Mesothelial cell of epicardium (in vitro differentiated cells): ENCODE measurements at places on chromosomes 16 and 17. TPM values are rescaled to one million over a fixed set of nuclear protein-coding genes. Genes with fewer than 3 reads are reported as not detected.

- no peak for DNase-seq
These were observed 24.0 kb downstream of the CREBBP start for GRCh38 chr16:3856367-3857141.

Gene CD300A
- total RNA-seq: not detected in 3 replicates

DNA sequence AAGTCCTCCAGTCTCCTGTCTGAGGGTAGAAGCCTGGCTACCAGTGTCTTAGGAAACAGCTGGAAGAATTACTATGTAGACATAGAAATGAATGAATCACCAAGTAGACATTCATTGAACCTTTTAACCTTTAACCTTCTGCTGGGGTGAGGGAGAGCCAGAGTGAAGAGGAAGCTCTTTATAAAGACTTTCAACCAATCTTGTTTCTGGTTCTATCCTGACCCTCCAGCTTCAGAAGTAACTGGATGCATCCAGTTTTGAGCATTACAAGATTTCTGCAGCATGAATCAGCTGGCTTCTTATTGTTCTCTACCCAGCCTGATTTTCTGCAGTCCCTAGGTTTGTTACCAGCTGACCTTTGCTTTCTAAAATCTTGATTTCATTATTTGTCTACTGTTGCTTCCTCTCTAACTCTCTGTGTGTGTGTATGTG is 8.5 kb downstream of the TEKT1 start:
- no peak for DNase-seq

- no peak for DNase-seq
These were observed 699 bp downstream of the MPRIP start for GRCh38 chr17:17042851-17043460.

Gene CPHXL2
- total RNA-seq: not detected in 3 replicates

Gene NPIPA5
- total RNA-seq: 10.3 to 12.4 TPM (median 11.0 TPM) in 3 replicates

GRCh38 chr17:81483085-81483861 is 29.3 kb downstream of the ACTG1 start:
- DNase-seq: no peak

- no peak for DNase-seq
These were observed 10.1 kb upstream of the PRM1 start for GRCh38 chr16:11291091-11291703.

Gene KRT36
- total RNA-seq: not detected in 3 replicates

DNA sequence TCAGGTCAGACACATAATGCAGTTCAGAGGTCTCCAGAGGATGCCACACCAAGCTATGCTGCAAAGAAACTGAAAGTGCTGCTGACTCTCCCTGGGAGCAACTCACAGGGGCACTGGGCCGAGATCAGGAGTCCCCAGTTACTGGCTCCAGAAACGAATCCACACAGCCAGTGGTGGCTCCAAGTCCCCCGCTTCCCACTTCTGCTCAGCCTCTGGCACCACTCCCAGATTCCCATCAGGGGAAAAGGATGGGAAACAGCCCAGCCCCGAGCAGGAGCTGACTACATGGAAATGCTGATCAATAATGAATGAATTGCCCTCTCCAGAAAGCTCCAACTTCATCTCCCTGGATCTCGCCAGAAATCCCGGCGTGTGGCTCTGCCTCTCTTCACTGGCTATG is 62.3 kb upstream of the CDH5 start:
- no peak for DNase-seq

Gene NPIPA7
- 8.7 to 11.9 TPM (median 10.3 TPM) in 3 replicates for total RNA-seq

Gene SMIM36
- not detected in 3 replicates for total RNA-seq

GRCh38 chr16:66617728-66618127 is 13.2 kb downstream of the CMTM3 start:
- DNase-seq: no peak

DNA sequence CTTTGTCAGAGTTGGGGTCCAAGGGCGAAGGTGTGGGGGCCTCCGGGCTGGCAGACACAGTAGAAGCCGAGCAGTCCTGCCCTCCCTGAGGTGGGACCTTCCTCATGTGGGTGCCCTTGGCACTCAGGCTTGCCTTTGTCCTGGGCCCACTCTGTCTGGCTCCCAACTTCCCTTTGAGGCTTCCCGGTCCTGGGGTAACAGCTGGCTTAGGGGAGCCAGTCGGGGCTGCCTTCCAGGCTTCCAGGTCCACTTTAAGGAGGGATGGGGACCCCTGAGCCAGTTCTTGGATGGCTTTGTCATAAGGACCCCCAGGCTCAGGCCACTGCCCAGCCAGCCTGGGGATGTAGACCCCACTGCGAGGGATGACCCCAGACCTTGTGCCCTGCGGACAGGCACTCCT is 7.8 kb downstream of the GAS2L2 start:
- DNase-seq: no peak

DNA sequence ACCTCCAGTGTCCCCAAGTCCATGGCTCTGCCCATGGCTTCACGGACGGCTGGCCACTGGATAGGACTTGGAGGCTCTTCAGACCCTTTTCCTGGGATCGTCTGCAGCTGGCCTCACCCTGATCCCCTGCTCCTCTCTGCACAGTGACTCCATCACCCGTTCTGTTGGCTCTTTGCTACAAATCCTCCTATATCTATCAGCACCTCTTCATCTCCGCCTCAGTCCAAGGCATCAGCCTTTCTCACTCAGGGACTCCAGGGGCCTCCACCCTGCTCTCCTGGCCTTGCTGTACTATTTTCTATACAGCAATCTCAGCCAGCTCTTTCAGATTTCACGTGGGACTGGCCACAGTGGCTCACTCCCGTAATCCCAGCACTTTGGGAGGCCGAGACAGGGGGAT is 10.7 kb upstream of the SNN start:
- DNase-seq: no peak

DNA sequence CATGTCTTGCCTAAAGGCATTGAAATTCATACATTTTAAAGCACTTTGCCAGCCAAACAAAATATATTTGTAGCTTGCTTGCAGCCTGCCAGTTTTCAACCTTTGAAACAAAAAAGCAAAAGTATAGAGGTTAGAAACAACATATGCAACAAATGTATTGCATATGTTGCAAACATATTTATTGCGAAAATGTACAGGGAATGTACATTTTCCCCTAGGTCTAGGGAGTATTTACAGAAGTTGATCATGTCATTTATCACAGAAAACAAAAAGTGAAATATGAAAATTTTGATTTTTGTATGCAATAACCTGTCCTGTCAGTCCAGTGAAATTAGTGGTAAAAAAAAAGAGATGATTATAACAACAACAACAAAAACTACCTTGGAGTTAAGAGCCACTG is 171.5 kb downstream of the SPECC1 start:
- DNase-seq: no peak

Gene NXN
- total RNA-seq: 99.1 to 107 TPM (median 106 TPM) in 3 replicates

Gene PRSS8
- 79.1 to 84.3 TPM (median 79.9 TPM) in 3 replicates for total RNA-seq

- DNase-seq: peak; percentile 77
These were observed at the start of gene SOX9 for GRCh38 chr17:72120642-72121163. Gene SOX9 (plus strand): TSS chr17:72121020. CDS start chr17:72121392, 372 bp downstream.

DNA sequence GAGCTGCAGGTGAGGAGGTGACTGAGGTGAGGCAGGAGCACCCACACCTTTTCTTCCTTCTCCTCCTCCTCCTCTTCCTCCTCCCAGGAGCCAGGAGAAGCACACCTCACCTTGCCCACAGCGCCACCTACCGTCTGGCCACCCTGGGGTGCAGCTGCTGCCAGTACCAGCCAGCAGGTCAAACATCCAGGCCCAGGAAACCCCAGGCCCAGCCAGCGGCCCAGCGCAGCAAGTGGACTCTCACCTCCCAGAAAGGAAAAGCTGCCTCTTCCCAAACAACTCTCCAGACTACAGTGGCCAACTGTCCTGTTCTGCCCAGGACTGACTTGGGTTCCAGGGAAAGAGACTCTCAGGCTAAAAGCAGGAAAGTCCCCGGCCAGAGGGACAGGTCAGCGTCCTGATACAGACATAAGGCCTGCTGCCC is 22.7 kb downstream of the PEMT start:
- DNase-seq: peak; percentile 82

DNA sequence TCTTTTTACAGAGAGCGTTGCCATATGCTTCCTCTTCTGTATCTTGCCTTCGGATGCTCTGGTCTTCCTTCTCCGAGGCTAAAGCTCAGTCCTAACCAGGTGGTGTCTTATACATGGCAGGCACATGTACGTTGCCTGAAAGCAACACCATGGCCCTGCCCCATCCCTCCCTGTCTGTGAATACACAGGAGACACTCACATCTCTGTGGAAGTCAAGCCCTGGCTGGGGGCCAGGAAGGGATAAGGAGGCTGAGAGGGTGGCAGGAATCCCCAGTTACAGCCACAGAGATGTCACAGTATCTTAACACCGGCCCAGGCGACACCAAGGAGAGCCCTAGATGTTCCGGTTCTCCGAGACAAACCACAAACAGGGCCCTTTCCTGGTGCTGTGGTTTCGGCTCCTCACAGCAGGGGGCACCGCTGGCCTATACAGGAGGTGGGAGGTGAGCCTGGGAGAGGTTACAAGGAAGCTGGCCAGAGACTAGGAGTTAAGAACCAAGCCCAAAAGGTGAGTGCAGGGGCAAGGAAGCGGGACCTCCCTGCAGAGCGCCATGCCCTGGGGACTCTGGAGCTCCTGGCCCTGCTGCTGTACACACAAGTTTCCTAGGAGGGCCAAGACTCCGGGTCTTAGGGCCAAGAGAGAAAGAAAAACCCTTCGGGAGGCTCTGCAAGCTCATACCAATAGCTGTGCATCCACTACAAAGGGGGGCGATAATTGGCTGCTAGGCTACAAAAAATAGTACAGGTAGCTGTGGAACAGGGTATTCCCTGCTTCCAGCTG is 41.7 kb downstream of the SRL start:
- peak; percentile 55 for DNase-seq
